Kidney epithelial cell (primary cell): ENCODE measurements at places on chromosomes 1 and 21.

GRCh38 chr1:211944733-211945500 is 90.4 kb downstream of the INTS7 start:
- peak; percentile 73 for DNase-seq

DNA sequence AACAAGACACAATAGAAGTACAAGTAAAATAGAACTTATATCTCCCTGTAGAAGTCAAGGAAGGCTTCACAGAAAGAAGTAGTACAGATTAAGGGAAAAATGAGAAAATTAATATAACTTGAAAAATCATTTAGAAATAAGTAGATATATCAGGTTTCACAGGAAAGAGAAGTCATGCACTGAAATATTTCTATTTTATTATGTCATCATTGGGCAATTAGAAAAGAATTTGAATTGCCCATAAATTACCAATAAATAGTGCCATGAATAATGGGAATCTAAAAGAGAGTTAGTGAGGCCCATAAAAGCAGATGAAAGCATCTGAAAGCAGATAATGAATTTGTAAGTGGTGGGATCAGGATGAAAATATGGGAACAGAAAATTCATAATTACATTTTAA is 1597.8 kb downstream of the PLA2G4A start:
- DNase-seq, result no peak

DNA sequence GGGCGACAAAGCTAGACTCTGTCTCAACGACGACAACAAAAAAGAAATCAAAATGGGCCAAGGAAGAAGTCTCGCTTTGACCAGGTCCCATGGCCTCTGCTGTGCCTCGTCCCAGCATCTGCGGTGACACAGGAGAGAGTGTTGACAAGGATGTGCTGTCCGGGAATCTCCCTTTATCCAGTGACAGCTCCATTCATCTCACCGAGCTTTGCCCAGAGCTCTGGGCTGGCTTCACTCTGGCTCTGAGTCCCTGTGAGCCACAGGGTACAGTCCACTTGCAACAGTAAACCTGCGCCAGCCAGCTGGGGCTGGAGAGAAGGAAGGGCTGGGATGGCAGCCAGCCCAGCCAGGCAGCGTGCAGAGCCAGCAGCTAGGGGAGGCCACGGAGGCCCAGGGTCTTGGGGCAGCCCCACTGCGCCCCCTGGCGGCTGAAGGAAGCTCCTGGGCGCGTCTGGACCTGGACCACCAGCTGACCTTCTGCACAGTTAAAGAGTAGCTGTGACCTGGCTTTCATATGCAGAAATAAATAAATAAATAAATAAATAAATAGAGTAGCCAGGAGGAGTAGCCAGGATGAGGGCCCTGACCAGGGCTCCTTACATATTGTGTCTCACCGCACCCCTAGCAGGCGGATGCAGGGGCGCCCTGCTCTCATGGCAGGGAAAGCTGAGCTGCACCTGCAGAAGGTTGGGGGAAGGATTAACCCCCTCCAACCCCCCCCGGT is 29.7 kb downstream of the ENO1 start:
- peak; percentile 69 for DNase-seq

DNA sequence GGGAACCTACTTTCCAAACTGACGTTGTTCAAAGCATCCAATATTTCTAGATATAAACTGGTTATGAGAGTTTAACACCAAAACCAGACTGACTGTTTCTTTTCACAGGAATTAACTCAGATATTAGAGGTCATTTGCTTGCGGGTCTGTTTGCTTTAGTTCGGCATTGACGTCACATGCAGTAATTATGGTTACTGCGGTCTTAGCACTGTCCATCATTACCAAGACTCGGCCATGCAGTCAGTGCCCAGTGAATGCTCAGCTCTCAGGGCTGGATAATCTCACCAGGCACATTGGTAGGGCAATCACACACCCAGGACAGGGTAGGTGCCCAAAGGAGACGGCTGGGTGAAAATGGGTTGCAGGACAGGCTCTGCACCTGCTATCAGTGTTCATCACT is 9.9 kb upstream of the F3 start:
- no peak for DNase-seq

- peak; percentile 45 for DNase-seq
Measured at GRCh38 chr1:119675349-119676345, 27.6 kb upstream of the ZNF697 start.
